ENCODE measurements at places on chromosomes 11 and 22. TPM values are rescaled to one million over a fixed set of nuclear protein-coding genes. Genes with fewer than 3 reads are reported as not detected.

DNA sequence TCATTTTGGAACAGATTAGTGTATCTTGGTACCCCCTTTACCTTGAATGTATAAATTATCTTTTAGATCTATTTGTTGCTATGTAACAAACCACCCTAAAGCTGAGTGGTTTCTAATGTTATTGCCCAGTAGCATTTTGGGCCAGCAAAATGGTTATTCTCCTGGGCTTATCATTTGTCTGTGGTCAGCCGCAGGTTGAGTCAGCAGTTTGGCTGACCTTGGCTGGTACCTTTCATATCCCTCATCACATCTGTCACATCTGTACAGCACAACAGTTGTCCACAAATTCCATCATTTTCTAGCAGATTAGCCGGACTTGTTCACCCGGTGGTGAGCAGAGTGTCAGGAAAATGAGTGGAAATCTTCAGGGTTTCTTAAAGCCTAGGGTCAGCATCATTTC, 588.5 kb upstream of the ARHGAP42 start:
- DNase-seq = no peak

- no peak for DNase-seq
Observed at GRCh38 chr11:59625703-59626102, 10.1 kb upstream of the OSBP start.

- DNase-seq = no peak
Observed at GRCh38 chr22:17098379-17098819, 13.6 kb downstream of the IL17RA start.

DNA sequence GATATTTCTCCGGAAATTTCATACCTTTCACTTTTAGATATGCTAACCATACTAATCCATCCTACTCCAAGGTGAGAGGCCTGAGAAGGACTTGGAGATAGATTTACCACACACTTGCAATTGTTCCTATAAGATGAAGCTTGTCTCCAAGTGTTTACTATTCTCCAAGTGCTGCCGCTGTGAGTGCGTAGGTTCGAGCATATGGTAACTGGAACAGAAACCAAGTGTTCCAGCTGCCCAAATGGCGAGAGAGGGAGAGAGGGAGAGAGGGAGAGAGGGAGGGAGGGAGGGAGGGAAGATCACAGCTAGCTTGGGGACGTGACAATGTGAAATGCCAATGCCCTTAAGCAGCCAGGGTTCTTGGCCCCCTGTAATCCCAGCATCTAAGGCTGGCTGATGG, 21.5 kb downstream of the ASCC2 start:
- DNase-seq = no peak

DNA sequence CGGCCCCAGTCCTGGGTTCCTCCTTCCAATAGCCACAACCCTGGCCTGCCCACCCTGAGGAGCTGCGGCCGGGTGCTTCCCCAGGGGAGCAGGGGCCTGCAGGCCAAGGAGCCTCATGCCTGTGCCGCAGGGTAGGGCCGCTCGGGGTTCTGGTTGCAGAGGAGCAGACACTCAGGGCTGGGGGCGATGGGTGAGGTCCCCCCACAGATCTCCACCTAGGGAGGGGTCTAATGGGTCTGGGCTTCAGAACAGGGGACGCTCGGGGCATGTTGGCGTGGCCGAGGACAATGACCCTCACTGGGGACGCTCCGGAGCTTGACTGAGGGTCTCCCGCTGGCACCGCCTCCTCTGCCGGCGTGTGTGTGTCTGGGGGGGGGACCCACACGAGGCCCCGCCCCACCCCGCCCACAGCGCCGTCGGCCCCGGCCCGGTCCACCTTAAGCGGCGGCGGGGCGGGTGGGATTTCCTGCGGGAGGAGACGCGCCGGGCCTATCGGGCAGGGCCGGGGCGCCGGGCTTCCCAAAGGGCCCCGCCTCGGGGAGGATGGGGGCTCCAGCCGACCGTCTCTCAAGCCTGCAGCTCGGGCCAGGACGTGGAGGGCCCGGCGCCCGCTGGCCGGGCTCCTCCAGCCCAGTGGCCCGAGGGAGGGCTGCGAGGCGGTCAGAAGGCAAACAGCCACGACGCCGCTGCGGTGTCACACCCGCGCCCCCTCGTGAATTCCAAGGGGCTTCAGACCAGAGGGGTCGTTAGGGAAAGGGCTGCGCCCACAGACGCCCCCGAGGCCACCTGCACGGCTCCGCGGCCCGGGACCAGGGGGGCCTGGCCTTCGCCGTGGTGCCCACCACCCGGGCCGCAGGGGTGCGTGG, 640 bp upstream of the ZDHHC8 start:
- peak; percentile 68 for DNase-seq

DNA sequence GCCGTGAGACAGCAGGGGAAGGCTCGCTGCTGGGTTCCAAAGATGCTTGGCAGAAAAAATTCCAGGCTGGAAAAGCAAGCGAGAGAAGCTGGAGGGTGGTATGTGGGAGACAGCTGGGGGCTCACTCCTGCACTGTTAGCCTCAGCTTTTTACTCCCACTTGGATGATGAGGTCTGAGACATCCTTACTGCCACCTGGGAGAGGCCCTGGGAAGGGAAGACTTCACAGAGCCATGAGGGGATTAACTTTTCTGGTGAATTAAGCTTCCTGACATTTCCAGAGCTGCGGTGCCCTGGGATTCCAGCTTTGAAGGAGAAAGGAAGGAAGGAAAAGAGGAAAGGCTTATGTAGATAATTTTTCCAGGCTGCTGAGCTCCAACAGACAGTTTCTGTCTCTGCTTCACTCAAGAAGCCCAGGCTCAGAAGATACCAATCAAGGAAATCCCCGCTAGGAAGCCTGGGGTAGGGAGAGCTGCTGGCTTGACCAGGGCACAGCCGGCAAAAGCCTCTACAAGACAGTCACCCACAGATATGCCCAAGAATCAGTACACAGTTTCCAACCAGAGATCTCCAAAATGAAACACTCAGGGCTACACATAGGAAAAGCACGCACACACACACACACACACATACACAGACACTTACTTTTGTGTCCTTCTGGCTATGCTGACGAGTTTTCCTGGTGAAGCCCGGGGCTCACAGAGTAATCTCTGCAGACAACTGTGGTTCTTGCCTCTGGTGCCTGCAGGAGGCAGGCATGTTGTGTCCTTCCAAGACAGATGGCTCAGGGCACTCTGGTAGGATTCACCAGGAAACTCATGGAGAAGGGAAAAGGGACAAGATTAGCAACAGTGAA, 907 bp downstream of the MCHR1 start:
- no peak for DNase-seq

DNA sequence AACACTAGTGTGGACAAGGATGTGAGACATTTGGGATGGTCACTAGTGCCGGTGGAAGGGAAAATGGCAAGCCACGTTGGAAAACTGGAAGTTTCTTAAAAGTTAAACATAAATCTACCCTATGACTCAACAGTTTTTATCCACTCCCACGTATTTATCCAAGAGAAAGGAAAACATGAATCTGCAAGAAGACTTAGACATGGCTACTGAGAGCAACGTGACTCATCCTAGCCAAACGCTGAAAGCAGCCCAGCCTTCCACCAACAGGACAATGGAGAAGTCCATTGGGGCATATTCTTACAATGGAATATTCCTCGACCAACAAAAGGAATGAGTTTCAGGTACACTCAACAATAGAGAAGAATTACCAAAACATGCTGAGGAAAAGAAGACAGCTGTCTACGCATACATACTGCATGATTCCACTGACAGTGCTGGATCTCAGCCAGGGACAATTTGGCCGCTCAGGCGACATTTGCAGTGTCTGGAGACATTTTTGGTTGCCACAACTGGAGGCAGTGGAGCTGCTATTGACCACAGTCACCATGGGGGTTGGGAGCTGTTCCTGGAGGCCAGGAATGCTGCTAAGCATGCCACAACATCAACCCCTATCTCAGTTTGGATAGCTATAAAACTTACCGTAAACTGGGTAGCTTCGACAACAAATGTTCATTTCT, 21.2 kb downstream of the SYT13 start:
- DNase-seq = no peak

GRCh38 chr11:95867105-95867504, 56.8 kb downstream of the MTMR2 start:
- no peak for DNase-seq

DNA sequence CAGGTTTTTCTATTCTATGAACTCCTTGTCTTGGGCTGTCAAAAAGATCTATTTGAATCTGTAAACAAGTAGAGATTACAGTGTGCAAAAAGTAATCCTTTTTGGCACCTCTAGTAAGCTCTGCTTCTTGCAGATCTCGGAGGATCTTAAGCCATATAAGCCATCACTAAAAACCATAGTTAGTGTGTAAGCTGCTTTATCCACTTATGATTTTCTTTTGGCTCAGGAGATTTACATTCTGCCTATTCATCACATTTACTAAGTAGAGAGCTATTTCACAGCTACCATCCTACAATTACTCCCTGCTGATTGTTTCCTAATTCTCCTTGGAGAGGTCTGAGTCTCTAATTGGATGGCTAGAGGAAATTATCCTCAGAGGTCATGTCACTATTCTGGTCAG, 385.7 kb downstream of the AASDHPPT start:
- no peak for DNase-seq

The MYEOV gene
- total RNA-seq = 1.1 TPM

The PRG2 gene
- 0.54 TPM for total RNA-seq

The ANO9 gene
- total RNA-seq = 2.7 TPM

All from thoracic aorta (tissue), 2 donors.